ENCODE measurements at places on chromosomes 5 and 9.

- no peak for DNase-seq
These were observed 164.9 kb downstream of the ESM1 start for GRCh38 chr5:54820346-54821134.

DNA sequence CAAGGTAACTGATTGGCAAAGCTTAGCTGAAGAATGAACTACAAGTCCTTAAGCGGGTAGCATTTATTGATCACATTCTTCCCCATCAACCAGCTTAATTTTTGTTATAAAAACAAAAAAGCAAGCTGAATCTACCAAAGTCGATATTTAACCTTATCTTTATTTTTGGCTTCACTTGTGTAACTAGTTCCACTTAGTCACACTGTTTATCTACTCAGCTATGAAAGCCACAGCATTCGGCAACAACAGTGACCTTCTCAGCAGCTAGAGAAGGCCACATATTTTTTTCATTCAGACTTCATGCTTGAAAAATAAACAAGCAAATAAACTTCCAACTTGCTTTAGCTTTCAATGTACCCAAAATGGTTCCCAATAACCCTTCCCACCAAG lies 69.4 kb downstream of the KLHL3 start:
- DNase-seq: no peak

GRCh38 chr9:113785334-113785733 lies 90.8 kb upstream of the ZNF618 start:
- no peak for DNase-seq

DNA sequence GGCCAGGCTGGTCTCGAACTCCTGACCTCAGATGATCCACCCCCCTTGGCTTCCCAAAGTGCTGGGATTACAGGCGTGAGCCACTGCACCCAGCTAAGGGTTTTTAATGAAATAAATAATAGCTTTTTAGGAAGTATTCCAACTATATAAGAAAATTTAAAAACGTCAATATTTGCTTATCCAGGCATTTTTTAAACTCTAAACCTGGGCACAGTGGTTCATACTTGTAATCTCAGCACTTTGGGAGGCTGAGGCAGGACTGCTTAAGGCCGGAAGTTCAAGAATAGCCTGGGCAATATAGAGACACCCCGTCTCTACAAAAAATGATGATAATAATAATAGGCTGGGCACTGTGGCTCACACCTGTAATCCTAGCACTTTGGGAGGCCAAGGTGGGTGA lies 14.2 kb downstream of the SKP1 start:
- DNase-seq: no peak

- DNase-seq: no peak
These were observed 40.9 kb downstream of the TJP2 start for GRCh38 chr9:69214939-69215338.

DNA sequence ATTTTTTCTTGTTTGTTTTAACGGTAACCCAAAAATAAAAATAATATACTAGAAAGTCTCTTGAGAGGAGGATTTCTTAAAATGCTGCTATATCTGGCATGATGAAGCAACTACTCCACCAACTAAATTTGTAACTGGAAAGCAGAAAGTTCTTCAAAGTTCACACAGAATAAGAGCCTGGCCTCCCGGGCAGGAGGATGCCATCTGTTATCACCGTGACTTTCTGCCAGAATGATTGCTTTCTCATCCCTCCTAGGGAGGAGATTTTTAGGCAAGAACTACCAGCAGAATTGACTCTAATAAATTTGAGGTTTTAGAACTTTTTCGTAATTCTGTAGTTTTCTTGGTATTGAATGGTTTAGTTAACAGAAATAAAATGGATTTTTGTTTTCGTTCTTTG lies 464.6 kb upstream of the ACTBL2 start:
- no peak for DNase-seq

DNA sequence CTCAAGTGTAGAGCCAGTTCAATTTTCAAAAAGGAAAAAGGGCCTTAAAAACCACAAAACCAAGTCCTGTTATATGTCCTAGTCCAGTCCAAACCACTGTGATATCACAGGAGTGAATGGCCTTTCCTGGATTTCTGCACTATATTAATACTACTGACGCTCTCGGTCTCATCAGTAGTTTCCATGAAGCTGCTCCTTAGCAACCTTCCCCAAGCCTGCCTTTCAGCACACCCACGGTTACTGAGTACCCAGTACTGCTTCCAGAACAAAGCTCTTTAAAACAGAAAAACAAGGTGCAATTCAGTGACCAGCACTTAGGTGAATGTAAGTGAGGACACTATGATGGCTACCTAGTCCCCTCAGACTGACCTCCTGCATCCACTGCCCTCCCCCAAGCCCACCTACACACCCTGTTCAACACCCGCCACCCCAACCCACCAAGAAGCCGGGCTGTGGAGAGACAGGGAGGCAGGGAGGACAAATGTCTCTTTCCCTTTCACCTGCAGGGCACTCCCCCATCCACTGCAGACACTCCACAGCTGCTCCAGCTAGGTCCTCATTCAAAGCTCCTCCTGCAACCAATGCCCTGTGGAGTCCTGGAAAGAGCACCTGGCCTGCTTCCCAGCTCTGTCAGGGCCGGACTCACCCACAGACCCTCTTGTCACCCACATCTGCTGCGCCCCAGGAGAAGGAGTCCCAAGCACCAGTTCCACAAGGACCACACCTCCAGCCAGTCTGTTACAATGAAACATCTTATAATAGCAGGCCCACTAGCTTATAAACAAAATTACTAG lies 25.9 kb downstream of the PSMB7 start:
- no peak for DNase-seq

GRCh38 chr9:81693671-81694378 lies 4.5 kb upstream of the TLE1 start:
- DNase-seq: no peak

DNA sequence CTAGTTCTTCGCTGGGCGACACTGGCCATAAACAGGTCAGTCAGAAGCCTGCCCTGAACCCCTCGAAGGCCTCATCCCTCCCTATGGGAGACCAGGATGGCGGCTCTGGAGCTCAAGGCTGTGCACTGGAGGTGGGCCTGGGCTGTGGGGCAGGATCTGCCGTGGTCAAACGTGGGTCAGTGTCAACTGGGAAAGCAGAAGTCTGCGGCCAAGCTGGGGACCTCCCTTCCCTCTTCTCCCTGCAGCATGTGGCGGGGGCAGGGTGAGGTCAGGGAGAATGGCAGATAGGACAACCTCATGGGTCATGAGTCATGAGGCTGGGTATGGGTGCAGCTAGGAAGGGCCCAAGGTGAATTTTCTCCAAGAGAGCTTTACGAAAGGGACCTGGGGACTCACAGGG lies 132.9 kb downstream of the RXRA start:
- DNase-seq: no peak

- no peak for DNase-seq
These were observed 248.4 kb downstream of the PRELID2 start for GRCh38 chr5:145586661-145587307.

- no peak for DNase-seq
These were observed 219.4 kb downstream of the SPOCK1 start for GRCh38 chr5:137279521-137280231.

- DNase-seq: no peak
These were observed 129.4 kb downstream of the GNA14 start for GRCh38 chr9:77518688-77519087.

DNA sequence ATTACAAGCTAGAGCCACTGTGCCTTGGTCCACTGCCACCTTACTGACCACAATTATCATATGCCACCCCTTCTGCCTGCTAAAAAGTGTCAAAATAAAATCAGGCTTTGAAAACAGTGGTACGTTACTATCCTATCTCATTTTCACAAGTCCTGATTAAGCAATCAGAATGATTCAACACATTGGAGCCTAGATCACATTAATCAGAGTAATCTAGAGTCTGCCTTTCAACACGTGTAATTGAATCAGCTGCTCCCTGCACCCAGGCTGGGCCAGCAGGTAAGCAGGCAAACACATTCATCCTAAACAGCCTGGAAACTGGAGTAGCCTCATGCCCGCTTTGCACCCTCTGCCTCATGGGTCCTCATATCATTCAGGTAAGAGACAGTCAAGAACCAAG lies 186.2 kb downstream of the DCP2 start:
- no peak for DNase-seq

- no peak for DNase-seq
These were observed 22.3 kb downstream of the FBXW2 start for GRCh38 chr9:120770931-120771330.

All from C1 segment of cervical spinal cord (tissue), 14 donors.